ENCODE measurements at places on chromosomes 11 and 22. TPM values are rescaled to one million over a fixed set of nuclear protein-coding genes. Genes with fewer than 3 reads are reported as not detected.
A peak's percentile ranks its signal among the peaks of the same experiment; 100 is the strongest.

GRCh38 chr11:61352038-61352437 lies 9.6 kb downstream of the CYB561A3 start:
- no peak for ATAC-seq

DNA sequence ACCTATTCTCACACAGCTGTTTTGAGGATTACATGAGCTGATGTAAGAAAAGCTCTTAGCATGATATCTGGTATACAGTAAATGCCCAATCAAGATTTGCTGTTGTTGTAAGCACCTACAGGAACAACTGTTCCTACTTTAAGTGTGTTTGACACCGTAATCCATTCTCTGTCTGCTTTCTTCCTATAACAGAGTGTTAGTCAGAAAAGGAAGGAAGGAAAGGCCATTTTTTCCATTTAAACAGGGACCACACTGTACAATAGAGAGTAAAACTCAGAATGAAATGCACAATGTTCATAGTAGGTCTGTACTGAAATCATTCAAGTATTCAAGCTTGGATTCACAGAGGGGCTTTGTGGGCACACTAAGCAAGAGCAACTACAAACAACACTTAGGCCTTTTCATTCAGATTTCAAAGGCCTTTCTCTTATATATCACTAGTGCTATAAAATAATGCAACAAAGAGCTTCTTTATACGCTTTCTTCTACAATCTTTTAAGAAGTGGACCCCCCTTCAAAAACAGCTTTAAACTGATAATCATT lies 21.5 kb downstream of the MTCH2 start:
- ATAC-seq = no peak

DNA sequence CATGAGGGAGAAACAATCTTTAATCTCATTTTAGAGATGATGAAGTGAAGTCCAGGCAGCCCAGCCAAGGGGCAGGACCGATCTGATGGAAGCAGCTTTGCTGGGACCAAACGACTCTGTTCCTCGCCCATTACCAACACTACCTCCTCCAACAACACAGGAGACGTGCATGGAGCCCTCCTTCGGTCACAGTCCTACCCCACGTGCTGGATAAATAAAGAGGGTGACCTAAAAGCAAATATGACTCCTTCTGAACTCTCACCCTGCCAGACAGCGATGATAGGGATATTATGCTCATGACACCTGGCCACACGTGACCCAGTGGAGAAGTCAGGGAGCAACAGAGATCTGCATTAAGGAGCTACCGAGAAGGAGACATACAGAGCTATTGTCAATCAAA lies 26.0 kb downstream of the SCGB1A1 start:
- no peak for ATAC-seq

GRCh38 chr22:16963189-16963945 lies 44.7 kb downstream of the GAB4 start:
- no peak for ATAC-seq

GRCh38 chr11:3194016-3194816 lies 24.4 kb downstream of the MRGPRG start:
- no peak for ATAC-seq

DNA sequence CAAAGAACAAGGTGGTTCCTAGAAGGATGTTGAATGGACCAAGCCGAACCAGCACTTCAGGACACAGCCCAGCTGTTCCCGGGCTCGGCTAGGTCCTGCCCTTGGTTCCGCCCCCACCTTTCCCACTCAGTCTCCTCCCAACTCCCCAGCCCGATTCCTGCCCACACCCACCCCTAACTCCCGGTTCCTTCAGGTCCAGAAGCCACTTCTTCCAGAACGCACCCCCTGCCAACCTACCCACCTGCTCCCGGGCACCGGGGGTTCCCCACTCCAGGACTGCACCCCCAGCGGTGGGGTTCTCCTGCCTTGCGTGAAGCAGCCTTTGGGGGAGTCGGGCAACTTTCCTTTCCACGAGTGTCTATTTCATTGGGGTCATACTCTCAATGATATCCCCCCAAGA lies 30.7 kb downstream of the CERK start:
- ATAC-seq = no peak

- peak; percentile 64 for ATAC-seq
Observed at GRCh38 chr22:27918341-27919221, 475 bp downstream of the PITPNB start.

DNA sequence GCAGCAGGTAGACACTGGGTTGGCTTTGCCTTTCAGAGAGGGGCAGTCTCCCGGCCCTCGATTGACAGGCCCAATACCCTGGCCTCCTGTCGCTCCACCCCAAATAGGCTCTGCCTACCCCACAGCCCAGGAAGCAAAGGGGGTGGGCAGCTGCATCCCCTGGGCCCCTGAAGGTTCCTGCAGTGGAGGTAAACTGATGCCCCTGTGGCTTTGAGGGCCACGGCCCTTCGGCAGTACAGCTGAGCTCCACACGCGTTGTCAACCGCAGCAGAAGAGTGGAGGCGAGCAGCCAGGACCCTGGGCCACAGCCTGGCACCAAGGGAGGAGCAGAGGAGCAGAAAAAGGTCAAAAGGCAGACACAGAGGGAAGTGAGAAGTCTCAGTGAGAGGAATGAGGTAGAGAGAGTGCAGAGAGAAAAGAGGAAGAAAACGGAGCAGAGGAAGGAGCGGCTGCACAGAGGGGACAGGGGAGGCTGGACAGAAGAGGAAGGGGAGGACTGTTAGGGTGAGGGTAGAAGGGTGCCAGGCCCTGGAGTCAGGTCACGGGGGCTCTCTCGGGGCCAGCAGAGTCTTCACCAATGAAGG lies 64.0 kb downstream of the SLC22A12 start:
- no peak for ATAC-seq

NLRP10 gene
- total RNA-seq = 0.27 TPM

GAL gene
- 0.31 TPM for total RNA-seq

MICAL3 gene
- 21.7 TPM for total RNA-seq

OR51I1 gene
- 0.46 TPM for total RNA-seq

- ATAC-seq = no peak
Observed at GRCh38 chr22:47328550-47329243, 566.2 kb downstream of the TBC1D22A start.

GRCh38 chr22:40685406-40685805 lies 6.1 kb downstream of the MCHR1 start:
- ATAC-seq = no peak

DNA sequence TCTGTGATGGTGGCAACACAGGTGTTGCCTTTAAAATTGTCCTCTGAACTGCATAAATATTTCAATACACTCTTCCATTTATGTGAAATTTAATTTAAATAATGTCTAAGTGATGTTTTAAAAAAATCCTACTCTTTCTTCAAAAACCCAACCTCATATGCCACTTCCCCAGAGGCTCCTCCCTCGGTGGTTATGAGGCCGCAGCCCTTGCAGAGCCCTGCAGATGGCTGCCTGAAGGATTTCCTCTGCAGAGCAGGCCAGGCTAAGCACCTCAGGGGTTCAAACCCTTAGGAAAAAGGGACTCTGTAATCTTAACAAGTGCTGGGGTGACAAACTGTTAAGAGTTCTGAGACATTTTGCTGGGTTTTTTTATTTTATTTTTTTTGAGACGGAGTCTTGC lies 25.2 kb downstream of the MORC2 start:
- ATAC-seq = no peak

DNA sequence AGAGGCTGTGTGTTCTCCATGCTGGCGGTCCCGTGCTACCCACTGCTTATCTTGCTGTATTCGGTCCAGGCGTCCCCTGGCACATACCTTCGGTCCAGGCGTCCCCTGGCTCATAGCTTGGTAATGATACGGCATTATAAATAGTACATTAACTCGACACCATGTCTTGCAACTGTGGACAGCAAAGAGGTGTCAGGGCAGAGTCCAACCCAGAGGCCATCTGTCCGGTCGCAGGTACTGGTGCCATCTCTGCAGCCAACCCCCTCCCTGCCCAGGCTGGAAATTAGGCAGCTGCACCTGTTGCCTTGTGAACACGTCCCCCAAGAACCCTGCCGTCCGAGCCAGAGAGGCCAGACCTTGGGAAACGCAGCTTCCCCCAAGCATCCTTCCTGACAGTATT lies 634.3 kb downstream of the BRD1 start:
- ATAC-seq = no peak

DNA sequence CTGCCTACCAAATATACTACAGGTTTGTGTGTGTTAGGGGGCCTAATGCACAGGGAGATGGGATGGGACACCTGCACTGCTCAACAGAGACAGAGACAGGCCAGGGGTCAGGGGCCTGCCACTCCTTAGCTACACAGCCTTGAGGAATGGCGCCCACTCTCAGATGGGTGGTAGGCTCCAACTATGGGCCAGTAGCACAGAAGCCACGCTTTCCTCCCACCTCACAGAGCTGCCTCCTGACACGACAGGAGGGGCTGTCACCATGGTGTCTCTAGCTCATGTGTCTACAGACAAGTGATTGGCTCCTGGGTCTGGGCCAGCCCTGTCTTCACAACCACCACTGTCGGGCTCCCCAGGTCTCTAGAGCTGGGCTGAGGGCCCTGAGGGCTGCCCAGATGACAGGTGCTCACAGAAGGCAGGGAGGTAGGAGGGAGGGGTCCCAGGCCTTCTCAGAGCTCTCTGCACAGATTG lies 81.8 kb downstream of the DGCR2 start:
- ATAC-seq = no peak

TSSK2 gene
- not detected for total RNA-seq

CECR2 gene
- 8.4 TPM for total RNA-seq

DNA sequence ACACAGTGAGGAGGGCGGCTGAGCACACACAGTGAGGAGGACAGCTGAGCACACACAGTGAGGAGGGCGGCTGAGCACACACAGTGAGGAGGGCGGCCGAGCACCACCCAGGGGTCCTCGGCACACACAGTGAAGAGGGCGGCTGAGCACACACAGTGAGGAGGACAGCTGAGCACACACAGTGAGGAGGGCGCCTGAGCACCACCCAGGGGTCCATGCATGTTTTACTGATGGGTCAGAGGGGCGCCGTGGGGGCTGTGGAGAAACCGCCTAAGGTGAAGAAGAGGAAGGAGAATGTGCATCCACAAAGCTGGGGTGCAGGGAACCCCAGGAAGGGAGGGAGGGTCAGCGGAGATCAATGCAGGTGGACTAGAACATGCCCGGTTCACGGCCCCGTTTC lies 461.8 kb downstream of the BRD1 start:
- no peak for ATAC-seq

DNA sequence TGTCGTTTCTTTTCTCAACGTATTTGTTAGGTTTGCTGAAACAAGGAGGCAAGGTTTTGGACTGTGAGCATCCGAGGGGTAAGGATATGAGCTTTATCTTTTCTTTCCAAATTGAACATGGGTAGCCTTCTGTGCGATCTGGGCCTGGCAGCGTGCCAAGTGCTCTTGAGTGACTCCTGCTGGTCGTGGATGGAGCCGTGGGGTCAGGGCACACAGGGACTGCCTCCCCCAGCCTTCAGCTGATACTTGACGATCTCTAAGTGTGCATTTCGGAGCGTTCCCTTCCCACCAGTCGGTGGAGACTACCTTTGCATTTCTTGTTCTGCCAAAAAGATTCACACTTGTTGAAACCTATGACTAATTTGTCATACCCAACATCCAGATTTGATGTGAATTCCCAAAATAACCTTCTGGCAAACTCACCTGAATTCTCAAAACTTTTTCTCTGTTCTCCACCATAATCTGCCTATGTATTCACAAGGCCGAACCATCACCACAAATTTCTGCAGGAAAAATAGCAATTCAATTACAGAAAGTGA lies 40.1 kb upstream of the CLMP start:
- ATAC-seq = peak; percentile 33

DNA sequence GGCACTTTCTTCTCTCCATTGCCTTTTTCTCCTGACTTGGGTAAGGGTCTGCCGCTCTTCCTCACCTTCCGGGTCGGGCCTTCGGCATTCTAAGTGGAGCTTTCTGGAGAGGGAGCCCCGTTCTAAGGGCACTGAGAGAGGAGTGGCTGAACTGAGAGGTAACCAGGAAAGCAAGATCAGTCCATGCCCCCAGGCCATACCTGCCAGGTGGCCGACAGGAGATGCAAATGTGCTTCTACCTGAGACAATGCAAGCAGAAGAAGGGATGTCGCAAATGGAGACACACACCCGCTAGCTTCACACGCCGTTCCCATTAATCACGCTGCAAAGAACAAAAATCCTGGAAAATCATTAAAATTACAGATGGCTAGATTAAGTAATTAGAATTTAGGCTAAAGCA lies 156.4 kb upstream of the TBCEL start:
- ATAC-seq = no peak

DNA sequence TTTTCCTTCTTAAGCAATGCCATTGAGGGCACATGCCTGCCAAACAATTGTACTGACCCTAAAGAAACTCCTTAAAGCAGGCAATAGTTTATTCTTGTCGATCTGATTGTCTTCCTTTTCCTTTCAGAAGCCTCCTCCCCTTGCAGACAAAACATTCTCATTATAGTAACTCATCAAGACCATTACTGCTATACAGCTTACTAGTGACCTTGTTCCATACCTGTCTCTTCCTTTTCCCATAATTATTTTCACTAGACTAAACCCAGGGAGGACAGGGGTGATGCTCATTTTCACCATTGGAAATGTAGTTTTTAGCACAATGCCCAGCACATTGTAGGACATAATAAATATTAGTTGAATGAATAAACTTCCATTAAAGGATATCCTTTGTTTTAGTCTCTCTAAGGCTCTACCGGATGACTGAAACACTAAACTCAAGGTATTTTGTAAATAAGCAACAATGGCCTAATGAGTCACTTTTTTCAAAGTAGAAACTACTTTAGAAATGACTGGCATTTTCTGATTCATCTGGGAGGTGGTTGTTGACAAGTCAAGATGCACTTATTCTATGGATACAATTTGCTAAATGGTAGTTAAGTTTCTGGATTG lies 9.3 kb upstream of the MSANTD4 start:
- ATAC-seq = no peak

BATF2 gene
- total RNA-seq = 0.22 TPM

- no peak for ATAC-seq
Observed at GRCh38 chr11:6269994-6270393, 10.4 kb downstream of the CCKBR start.

PIWIL4 gene
- 4.5 TPM for total RNA-seq

CYP2D6 gene
- 2.1 TPM for total RNA-seq

DNA sequence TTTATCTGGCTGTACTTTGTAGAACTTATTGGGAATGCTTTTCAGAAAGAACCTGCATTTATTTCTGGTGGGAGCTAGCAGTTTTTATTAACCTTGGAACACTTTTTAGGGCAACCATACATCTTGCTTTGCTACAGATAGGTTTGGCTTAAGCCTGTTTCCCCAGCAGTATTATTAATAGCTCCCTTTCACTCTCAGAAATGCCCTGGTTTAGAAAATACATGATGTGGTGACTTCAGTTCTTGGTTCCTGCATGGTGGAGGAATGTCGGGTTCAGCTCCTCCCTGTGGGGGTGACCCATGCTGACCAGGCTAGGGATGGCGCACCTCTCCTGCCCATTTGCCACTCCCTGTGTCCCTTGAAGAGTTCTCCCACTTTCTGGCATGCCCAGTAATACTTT lies 28.2 kb downstream of the ZBED4 start:
- no peak for ATAC-seq
